Karpas-422 (cell line): ENCODE measurements at places on chromosomes 4 and X. TPM values are rescaled to one million over a fixed set of nuclear protein-coding genes. Genes with fewer than 3 reads are reported as not detected.

GRCh38 chrX:111812889-111813563, 63.0 kb upstream of the TRPC5OS start:
- DNase-seq = no peak
- H3K27ac ChIP-seq = no peak overlapping the region
- no peaks in the 10 kb centered on the region for H3K36me3 ChIP-seq
- H3K4me3 ChIP-seq = no peak overlapping the region

- no peak for DNase-seq
- H3K27me3 ChIP-seq = no peaks in the 10 kb centered on the region
- no peaks in the 10 kb centered on the region for H3K4me1 ChIP-seq
- no peak overlapping the region for H3K27ac ChIP-seq
Observed at GRCh38 chr4:32562010-32562409, 1841.8 kb downstream of the PCDH7 start.

- no peaks in the 10 kb centered on the region for H3K36me3 ChIP-seq
- peak; percentile 84 for DNase-seq
- peak overlapping the region; percentile 46; the same call in 1 of the 2 replicates for H3K4me3 ChIP-seq
Observed at GRCh38 chr4:89298155-89298554, 9.4 kb downstream of the GPRIN3 start.

GRCh38 chr4:110830461-110830860, 207.6 kb upstream of the PITX2 start:
- H3K36me3 ChIP-seq = no peaks in the 10 kb centered on the region
- no peak overlapping the region for H3K27ac ChIP-seq
- H3K27me3 ChIP-seq = no peaks in the 10 kb centered on the region

DNA sequence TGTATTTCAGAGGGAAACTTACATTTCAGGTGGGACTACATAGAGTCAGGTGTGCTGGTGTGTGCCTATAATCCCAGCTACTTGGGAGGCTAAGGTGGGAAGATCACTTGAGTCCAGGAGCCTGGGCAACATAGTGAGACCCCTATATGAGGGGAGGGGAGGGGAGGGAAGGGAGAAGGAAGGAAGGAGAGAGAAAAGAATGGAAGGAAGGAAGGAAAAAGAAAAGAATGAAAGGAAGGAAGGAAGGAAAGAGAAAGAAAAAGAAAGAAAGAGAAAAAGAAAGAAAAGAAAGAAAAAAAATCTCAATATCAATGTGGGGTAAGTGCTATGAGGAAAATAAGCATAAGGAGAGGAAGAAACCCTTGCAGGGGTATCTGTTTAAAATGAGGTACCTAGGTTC, 43.6 kb upstream of the RAB33B start:
- H3K4me3 ChIP-seq = no peak overlapping the region
- no peaks in the 10 kb centered on the region for H3K4me1 ChIP-seq
- H3K27ac ChIP-seq = no peak overlapping the region
- peaks cover 35% of the 10 kb centered on the region for H3K36me3 ChIP-seq
- DNase-seq = no peak

DNA sequence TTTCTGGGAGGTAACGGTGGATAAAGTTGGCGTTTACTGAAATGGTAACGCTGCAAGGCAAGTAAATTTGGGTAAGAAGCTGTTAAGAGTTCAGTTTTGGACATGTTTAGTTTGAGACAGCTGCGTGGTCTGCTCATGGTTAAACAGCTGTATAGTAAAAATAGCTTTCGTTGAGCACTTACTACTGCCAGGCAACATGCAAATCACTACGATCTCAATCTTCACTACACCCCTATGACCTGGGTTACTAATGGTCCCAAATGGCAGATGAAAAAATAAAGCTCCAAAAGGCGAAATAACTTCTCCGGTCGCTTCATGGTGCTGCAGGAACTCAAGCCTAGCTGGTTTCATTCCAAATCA, 22.2 kb downstream of the FABP2 start:
- H3K27me3 ChIP-seq = no peaks in the 10 kb centered on the region
- H3K4me3 ChIP-seq = peak overlapping the region; percentile 82
- peak; percentile 79 for DNase-seq
- peaks cover 24% of the 10 kb centered on the region for H3K4me1 ChIP-seq

- H3K4me1 ChIP-seq = no peaks in the 10 kb centered on the region
- H3K27ac ChIP-seq = no peak overlapping the region
- H3K4me3 ChIP-seq = no peak overlapping the region
- H3K36me3 ChIP-seq = no peaks in the 10 kb centered on the region
- no peak for DNase-seq
- no peaks in the 10 kb centered on the region for H3K27me3 ChIP-seq
Observed at GRCh38 chr4:60938621-60939020, 261.5 kb upstream of the ADGRL3 start.

DNA sequence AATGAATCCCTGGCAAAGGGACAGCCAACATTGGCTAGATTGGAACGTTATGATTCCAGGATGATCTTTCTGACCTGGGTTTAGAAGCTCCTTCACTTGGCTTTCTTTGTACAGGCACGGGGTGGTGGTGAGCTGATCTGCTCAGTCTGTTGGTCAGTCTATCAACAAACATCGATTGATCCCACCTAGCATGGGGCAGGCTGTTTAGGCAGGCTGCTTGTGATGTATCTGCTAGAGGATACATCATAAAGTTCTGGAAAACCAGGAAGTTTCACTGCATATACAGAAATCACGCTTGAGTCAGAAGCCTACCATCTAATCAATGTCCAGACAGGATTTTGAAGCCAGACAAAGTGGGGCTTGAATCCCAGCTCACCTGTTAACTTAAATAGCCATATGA, 6.9 kb downstream of the FRMD7 start:
- H3K36me3 ChIP-seq = no peaks in the 10 kb centered on the region
- no peak overlapping the region for H3K4me3 ChIP-seq
- H3K4me1 ChIP-seq = no peaks in the 10 kb centered on the region
- no peak for DNase-seq
- H3K27ac ChIP-seq = no peak overlapping the region

Gene L1CAM
- not detected in 2 replicates for total RNA-seq

DNA sequence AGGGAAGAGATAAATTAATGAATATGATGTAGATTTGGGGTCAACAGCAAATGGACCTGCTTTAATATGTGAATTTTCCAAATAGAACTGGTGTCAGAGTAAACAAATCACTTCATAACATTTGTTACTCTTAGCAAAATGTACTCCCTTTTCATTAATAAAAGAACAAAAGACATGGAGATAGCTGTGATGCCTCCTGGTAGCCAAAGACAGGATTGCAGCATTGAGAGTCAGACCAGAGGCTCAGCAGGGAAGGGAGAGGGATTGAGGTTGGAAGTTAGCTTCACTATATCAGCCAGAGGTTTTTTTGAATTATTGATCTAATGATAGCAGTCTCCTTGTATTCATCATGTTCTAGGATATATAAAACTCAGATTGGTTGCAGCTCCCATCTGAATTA, 17.4 kb upstream of the RAB40A start:
- DNase-seq = no peak
- H3K27me3 ChIP-seq = no peaks in the 10 kb centered on the region
- no peaks in the 10 kb centered on the region for H3K36me3 ChIP-seq
- no peaks in the 10 kb centered on the region for H3K4me1 ChIP-seq
- H3K27ac ChIP-seq = no peak overlapping the region
- H3K4me3 ChIP-seq = no peak overlapping the region

Gene ATP1B4
- not detected in 2 replicates for total RNA-seq

DNA sequence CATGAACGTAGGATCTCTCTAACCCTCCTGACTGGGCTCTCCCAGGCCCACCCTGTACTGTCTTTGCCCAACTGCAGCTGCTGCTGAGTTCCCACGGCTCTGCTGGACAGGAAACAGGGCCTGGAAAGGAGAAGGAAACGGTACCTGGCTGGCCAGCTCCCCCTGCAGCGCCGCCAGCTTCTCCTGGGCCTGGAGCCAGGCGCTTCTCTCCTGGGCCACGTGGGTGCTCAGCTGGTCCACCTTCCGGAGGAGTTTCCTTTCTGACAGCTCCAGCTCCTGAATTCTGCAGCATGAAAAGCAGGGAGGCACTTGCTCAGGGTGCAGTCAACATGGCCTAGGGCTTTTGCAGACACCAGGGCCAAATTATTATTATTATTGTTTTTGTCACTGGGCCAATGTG, 6.5 kb downstream of the C4orf50 start:
- H3K27me3 ChIP-seq = peaks cover 4% of the 10 kb centered on the region; the same call in 1 of the 2 replicates
- no peak overlapping the region for H3K4me3 ChIP-seq
- no peaks in the 10 kb centered on the region for H3K4me1 ChIP-seq
- DNase-seq = no peak
- no peak overlapping the region for H3K27ac ChIP-seq

Gene CCKAR
- not detected in 2 replicates for total RNA-seq

Gene ASMT
- total RNA-seq = 0.29 TPM in 1 of 2 replicates, not detected in the other

GRCh38 chr4:73885574-73886267, 16.5 kb downstream of the CXCL1 start:
- no peak for DNase-seq
- no peaks in the 10 kb centered on the region for H3K27me3 ChIP-seq
- H3K27ac ChIP-seq = no peak overlapping the region
- no peak overlapping the region for H3K4me3 ChIP-seq
